Epithelial cell of alveolus of lung (primary cell): ENCODE measurements at places on chromosomes 4 and X. TPM values are rescaled to one million over a fixed set of nuclear protein-coding genes. Genes with fewer than 3 reads are reported as not detected.

SPANXB1 gene
- not detected in 2 replicates for total RNA-seq

KIAA1210 gene
- total RNA-seq = not detected in 2 replicates

PUDP gene
- total RNA-seq = 11.6 and 22.9 TPM in 2 replicates

GAGE12J gene
- total RNA-seq = not detected in 2 replicates

MAP3K15 gene
- total RNA-seq = 0.13 and 0.56 TPM in 2 replicates

DCTD gene
- total RNA-seq = 67.7 and 87.7 TPM in 2 replicates

PRDM8 gene
- total RNA-seq = 1.3 and 11.9 TPM in 2 replicates

YY2 gene
- total RNA-seq = 0.65 and 4.1 TPM in 2 replicates

CRMP1 gene
- 4.9 and 16.0 TPM in 2 replicates for total RNA-seq

RAP2C gene
- 11.7 and 22.8 TPM in 2 replicates for total RNA-seq

FAM9B gene
- total RNA-seq = 0.88 TPM in 1 of 2 replicates, not detected in the other

HS6ST2 gene
- total RNA-seq = 0.32 and 2.2 TPM in 2 replicates

VCX gene
- not detected in 2 replicates for total RNA-seq

FAT1 gene
- 190 and 219 TPM in 2 replicates for total RNA-seq

GSX2 gene
- total RNA-seq = not detected in 2 replicates

SSX4B gene
- not detected in 2 replicates for total RNA-seq

EXOSC9 gene
- total RNA-seq = 31.0 and 37.9 TPM in 2 replicates

SSX4 gene
- not detected in 2 replicates for total RNA-seq

S100G gene
- not detected in 2 replicates for total RNA-seq

FGFBP1 gene
- total RNA-seq = 0.65 TPM in 1 of 2 replicates, not detected in the other

PCDH11X gene
- under 0.01 TPM in 1 of 2 replicates, not detected in the other for total RNA-seq

ATP10D gene
- 8.5 and 14.2 TPM in 2 replicates for total RNA-seq

SRPX gene
- total RNA-seq = 117 and 186 TPM in 2 replicates

ADAMTS3 gene
- total RNA-seq = 1.9 and 2.1 TPM in 2 replicates

TLR3 gene
- total RNA-seq = 3.4 and 3.7 TPM in 2 replicates

DNAAF6 gene
- not detected in 2 replicates for total RNA-seq

CCDC110 gene
- total RNA-seq = 0.88 and 1.2 TPM in 2 replicates

C4orf51 gene
- total RNA-seq = not detected in 2 replicates

TMEM31 gene
- not detected in 2 replicates for total RNA-seq

SLC26A1 gene
- not detected in 2 replicates for total RNA-seq

NHSL2 gene
- 0.32 and 0.78 TPM in 2 replicates for total RNA-seq

SERTM2 gene
- not detected in 2 replicates for total RNA-seq

DACH2 gene
- 0.16 and 0.78 TPM in 2 replicates for total RNA-seq
